ENCODE measurements at places on chromosomes 4 and X.

DNA sequence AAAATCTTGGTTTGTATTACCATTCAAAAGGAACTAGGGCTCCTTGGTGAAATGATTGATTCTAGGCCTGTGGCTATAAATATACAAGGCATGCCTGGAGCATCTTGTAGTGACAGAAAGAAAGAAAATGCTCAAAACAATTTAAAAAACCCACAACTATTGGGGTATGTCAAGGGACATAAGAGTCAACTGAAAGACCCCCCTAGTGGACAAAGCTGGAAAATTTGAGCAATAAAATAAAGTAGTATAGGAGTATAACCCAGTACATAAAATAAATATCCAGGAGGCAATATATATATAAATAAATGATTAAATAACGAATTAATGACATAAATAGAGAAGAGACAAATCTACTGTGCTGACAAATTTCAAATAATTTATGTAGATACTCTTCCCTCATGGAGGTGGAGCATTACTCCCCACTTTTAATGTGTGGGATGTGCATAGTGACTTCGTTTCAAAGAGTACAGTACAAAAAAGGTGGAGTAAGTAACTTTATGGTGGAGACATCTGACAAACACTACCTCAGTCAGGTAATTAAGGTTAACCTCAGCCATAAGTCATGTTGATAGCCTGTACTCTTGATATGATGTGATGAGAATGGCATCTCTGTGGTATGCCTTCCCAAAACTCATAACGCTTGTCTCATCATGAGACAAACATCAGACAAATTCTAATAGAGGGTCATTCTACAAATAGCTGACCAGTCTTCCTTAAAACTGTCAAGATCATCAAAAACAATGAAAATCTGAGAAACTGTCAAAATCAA lies 185.0 kb upstream of the GLRA2 start:
- no peak for DNase-seq

- DNase-seq = no peak
These were observed 82.8 kb upstream of the VEGFC start for GRCh38 chr4:176875446-176875930.

- DNase-seq = no peak
These were observed 211.4 kb downstream of the MID1IP1 start for GRCh38 chrX:39012621-39013111.

GRCh38 chr4:149296503-149296902 lies 519.1 kb downstream of the IQCM start:
- DNase-seq = no peak

- DNase-seq = no peak
These were observed 69.7 kb upstream of the PPP3CA start for GRCh38 chr4:101417046-101417445.

GRCh38 chr4:69781458-69782418 lies 21.3 kb upstream of the SULT1B1 start:
- no peak for DNase-seq

DNA sequence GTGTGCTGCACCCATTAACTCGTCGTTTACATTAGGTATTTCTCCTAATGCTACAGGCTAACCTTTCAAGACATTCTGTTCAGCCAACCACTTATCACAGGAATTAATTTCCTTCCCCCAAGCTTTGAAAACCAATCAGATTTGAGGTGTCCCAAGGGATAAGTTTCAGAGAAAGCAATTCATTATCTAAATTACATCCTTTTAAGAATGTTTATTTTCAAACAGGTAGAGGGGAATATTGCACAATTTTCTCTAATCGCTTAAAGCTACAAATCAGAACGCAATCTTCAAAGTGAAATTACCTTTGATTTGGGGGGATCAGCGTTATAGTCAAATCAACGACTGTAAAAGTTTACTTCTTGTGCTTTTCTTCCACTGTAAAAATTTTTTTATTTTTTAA lies 1.6 kb downstream of the CLOCK start:
- no peak for DNase-seq

DNA sequence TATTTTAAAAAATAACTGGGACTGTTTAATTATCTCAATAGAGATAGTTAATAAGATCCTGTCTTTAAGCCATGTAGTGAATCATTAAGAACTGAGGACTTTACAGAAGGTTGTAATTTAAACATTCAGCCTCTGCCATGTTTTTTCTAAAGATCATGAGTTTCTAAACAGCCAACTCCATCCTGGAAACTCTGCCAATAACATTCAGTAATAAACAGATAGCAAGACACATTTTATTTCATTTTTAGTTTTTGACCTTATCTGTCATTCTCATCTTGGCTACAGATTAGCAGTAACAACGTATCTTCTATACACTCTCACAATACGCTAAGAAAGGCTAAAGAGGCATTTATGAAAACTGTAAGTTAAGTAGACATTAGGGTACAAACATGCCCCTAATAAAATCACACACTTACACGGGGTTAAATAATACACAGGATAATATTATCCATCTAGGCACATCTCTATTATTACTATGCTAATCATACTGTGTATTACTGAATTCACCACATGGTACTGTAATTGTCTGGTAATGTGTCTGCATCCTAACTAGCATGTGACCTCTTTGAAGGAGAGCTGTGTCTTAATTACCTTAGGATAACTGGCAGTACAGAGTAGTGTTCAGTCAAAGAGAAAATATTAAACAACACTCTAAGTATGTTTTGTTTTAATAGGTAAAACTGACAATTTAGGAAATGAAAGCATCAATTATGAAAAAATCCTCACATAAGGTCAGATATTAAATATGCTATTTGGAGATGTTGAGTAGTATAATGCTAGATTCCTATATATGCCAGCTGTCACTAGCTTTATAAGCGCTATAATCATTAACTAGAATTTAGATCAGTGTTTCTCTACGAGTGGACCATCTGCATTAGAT lies 122.4 kb upstream of the NAP1L5 start:
- no peak for DNase-seq

GRCh38 chr4:108885211-108885610 lies 122.4 kb upstream of the ETNPPL start:
- no peak for DNase-seq

- DNase-seq = no peak
These were observed 6.9 kb downstream of the MTMR1 start for GRCh38 chrX:150700107-150700506.

DNA sequence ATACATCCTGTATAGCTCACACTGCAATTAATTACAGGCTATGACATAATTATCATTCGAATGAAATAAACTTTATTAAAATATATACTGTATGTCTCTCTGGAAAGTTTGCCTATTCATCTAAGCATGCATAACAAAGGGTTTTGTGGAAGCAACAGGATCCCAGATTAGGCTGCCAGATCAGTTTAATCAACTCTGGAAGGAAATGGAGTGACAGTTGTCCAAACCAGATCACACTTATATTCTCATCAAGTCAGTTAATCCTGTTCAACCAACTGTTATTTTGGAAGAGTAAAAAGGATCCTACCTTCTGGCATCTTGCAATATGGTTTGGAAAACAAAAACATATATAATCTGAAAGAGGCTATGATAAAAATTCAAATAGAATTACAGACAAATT lies 312.2 kb downstream of the FAT4 start:
- no peak for DNase-seq

- no peak for DNase-seq
These were observed 13.0 kb downstream of the TMEM164 start for GRCh38 chrX:110015915-110016314.

GRCh38 chrX:97938706-97939105 lies 1055.0 kb downstream of the RPA4 start:
- no peak for DNase-seq

DNA sequence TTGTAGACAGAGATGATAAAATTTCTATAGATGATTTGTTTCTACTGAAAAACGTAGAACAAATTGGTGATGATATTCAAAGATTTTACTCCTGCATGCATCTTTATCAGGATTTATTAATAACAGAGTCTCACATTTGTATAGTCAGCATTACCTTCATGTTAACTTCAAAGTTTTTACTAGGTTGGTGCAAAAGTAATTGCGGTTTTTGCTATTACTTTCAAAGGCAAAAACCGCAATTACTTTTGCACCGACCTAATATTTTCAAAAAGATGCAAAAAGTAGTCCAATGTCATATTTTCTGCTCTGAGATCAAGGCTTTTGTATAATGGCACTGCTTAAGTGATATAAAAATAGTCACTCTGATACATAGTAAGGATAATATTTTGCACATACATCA lies 536.4 kb upstream of the ADGRL3 start:
- DNase-seq = no peak

DNA sequence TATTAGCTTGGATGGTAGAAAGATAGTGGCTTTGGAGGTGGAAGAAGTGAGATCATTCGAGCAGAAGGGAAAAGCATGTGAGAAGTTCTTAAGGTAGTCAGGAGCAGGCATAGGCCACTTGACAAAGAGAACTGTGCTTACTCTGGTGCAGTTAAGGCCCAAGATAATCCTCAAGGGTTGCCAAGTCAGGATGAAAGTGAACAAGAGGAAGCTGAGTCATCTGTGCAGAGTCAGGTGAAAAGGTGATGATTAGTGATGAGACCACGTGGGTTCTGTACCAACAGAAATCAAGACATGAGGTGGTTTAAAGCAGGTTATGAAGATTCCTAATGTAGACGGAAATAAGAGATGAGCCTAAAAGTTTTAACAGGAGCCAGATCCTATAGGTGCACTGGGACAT lies 369.8 kb downstream of the DTHD1 start:
- DNase-seq = no peak

DNA sequence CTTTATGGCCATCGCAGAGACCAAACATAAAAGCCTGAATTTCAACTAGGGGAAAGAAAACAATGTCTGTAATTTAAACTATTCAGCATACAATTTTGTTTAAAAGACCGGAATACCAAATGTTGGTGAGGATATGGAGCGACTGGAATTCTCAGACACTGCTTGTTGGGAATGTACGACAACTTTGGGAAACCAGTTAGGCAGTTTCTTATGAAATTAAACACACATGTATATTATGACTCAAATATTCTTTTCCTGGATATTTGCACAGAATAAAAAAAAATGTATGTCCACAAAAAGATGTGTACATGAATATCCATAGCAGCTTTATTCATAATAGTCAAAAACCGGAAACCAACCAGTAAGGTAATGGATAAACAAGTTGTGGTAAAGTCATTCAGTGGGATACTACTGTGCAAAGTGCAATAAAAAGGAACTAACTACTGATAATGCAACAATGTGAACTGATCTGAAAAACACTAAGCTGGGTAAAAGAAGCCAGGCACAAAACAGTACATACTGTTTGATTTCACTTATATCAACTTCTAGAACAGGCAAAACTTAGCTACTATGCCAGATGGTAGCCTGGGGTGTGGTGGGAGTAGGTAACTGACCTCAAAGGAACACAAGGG lies 152.7 kb upstream of the FTHL17 start:
- no peak for DNase-seq

DNA sequence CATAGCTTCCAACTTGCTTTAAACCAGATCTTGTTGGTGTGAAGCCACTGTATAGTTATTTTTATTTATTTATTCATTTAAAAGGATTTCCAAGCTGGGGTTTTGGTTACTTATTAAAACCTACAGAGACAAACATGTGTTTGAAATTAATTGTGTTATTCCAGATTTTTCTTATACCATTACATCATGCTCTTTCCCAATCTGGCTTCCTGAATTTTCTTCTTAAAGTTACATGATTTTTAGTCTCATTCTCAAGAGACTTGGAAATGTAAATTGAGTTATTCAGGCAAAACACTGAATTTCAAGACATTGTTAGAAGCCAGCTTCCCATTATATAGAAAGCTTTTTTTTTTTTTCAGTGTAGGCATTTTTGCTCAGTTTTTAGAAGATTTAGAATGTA lies 381.9 kb downstream of the IL1RAPL1 start:
- no peak for DNase-seq

DNA sequence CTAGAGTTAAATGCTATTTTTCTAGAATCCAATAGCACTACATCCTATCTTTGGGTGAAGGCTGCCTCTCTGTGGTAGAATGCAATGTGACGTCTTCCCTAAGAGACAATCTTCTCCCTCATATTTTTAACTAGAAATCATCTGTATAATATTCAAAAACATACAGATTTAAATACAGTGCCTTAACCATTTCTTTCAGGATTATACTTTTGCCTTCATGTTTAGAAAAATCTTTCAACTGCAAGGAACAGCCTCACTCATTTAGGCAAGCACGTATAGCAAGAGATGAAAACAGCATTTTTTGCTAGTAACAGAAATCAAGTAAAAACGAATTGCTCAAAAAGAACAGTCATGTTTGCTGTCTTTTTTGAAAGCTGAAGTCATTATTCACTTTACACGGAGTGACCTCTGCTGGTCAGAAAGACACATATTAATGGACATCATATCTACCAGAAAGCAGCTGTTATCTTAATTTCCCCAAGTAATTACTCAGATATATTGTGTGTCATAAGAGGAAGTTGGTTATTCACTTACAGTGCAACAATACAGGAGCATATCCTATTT lies 422.3 kb downstream of the STPG2 start:
- no peak for DNase-seq

- DNase-seq = no peak
These were observed 163.4 kb downstream of the BANK1 start for GRCh38 chr4:101953949-101954348.

GRCh38 chrX:38426785-38427184 lies 74.4 kb downstream of the OTC start:
- no peak for DNase-seq

DNA sequence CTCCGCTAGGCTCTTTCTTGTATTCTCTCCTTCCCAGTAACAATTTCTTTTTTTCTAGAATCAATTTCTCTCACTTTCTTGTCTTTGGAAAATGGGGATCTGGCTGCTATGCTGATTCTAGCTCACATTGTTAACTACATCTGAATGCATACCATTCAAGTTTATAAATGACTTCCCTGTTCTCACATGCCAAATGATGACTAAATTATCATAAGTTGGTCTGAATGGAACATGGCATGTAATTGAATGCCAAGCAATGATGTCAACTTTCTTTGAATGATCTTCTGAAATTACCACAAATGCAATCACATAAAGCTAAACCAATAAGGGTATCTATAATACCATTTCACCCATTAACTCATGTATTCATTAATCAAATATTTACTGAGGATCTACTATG lies 2.7 kb upstream of the ITM2A start:
- DNase-seq = no peak

DNA sequence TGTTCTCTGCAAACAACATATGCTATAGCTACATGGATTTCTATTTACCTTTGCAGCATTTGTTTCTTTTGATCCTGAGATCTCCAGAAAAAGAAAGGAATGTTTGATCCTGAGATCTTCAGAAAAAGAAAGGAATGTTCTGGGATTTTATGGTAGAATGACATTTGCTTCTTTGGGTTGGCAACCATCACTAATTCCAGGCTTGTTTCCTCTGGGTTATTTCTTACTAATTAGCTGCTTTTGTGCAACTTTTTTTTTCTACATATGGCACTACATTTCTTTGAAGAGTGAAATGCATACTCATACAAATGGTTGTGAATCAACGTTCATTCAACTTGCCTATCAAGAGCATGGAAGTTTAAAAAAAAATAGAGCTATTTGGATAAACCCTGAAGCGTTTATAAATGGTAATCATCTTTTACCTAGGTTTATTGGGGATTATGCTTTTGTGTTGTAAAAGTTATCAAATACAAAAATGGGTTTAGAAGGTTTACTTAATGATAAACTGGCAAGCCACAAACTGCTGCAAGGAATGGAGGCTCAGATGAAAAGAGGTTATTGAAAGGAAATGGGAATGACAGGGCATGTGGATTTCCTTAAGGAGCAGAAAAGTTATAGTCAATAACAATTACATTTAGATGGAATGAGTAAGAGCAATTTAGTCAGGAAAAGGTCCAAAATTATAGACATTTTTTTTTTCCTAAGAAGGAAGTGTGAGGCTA lies 95.6 kb upstream of the PCDH18 start:
- DNase-seq = no peak
